ENCODE measurements at places on chromosomes 3 and 15.

DNA sequence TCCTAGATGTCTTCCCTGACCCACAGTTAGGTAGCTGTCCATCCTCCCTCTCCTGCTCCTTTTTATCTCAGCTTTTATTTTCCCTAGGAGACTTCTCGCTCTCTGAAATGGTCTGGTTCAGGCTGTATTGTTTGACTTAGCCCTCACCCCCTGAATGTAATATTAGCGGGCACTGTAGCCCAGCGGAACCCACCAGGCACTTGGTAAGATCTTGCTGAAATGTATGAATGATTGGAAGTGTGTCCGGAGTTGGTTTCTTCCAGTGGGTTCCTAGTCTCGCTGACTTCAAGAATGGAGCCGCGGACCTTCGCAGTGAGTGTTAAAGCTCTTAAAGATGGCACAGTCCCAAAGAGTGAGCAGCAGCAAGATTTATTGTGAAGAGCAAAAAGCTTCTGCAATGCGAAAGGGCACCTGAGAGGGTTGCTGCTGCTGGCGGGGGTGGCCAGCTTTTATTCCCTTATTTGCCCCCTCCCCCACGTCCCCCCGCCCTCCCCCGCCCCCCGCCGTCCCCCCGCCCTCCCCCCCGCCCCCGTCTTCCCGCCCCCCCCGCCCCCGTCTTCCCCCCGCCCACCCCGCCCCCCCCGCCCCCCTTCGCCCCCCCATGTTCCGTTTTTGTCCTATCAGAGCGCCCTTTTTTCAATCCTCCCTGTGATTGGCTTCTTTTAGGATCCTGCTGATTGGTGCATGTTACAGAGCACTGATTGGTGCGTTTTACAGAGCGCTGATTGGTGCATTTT is 694 bp upstream of the EEFSEC start:
- DNase-seq = no peak

GRCh38 chr3:112297714-112298113 is 3.7 kb upstream of the SLC9C1 start:
- no peak for DNase-seq

- no peak for DNase-seq
Observed at GRCh38 chr3:192843723-192844485, 73.8 kb downstream of the MB21D2 start.

DNA sequence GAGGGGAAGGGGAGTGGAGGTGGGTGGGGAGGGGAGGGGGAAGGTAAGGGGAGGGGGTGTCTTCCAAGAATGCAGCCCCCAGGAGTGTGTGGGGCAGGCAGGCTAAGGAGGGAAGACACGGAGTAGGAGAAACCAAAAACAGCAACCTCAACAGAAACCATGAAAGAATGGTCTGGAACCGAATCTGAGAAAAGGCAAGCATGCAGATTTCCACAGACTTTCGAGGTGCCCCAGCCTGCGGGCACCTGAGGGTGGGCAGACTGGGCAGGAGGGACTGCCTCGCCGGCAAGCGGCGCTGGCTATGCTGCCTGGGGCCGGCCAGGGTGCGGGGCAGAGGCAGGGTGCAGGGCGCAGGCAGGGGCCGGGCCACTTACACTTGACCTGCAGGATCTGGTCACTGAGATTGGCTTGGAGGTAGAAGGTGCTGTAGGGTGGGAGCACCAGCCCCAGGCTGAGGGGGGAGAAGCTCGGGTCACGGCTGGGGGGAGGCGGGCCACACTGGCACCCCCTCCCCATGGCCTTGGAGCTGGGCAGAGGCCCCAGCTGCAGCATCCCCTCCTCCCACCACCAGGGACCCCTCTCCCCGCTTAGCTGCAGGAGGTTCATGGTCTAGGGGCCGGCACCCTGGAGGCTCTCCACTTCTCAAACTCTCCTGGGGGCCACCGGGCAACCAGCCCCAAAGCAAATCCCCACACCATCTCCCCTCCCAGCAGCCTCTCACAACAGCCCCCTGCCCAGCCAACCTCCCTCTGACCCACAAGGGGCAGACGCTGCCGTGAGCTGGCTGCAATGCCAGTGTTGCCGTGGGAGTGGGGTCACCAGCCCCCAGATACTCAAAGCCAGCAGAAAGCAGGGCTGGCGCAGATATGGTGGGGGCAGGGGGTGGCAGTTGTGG is 15.3 kb upstream of the TMEM115 start:
- DNase-seq = no peak

DNA sequence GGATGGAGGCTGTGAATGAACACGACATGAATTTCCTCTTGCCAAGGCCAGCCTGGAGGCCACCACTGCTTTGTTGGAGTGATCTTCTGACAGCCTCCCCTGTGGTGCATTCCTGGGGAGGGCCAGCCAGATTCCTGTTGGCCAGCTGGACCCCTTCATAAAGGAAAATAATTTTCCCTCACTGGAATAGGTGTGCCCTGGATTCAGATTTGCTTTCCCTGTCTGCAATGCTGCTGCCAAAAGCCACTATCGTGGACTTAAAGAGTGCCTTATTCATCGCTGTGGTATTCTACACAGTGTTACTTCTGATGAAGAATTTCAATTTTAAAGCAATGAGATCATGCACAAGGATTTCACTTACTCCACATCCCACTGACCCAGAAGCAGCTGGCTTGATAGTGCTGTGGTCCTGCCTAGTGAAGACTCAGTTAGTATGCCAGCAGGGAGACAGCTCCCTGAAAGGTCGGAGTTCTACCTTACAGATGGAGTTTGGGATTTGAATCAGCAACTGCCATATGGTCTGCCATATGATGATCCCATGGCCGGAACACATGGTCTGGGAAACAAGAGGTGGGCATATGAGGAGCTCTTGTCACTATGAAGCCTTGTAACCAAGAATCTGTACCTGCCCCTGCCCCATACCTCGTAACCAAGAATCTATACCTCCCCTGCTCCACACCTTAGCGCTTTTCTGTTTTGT is 145.2 kb downstream of the KLF13 start:
- no peak for DNase-seq

DNA sequence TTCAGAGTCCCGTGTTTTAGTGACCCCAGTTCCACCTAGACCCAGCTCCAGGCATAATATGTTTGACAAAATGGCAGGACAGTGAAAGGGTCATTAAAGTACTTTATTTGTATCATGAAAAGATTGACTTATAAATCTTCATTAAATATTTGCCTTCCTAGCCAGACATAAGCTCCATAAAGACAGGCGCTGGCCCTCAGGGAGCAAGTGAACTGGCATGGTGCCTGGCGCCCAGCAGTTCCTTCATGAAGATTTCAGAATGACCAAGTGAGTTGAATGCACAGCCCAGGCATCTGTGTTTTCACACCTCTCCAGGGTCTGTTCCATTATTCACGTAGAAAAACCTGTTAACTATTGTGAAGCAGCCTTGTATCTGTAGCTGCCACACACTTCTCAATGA is 166.2 kb downstream of the GAP43 start:
- no peak for DNase-seq

DNA sequence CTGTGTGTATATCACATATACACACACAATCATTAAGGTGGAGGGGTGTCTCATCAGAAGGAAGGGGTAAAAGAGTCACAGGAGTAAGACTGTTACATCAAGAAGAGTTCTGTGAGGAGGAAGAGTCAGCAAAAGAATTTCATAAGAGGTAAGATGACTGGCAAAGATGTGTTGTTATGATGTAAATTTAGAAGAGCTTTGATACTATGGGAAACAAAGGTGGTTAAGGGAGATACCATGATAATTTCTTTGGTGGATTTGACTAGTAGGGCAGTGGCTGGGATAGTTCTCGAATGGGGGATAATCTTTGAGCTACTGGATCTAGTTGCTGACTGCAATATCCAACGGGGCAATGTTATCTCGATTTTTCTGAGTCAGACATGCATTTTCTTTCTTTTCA is 61.6 kb downstream of the STAG1 start:
- DNase-seq = no peak

Measured in HT-29 (cell line).